NCI-H524 treated with DMSO at 0.1 percent for 48 hours (cell line): ENCODE measurements at places on chromosomes 3 and 15.

DNA sequence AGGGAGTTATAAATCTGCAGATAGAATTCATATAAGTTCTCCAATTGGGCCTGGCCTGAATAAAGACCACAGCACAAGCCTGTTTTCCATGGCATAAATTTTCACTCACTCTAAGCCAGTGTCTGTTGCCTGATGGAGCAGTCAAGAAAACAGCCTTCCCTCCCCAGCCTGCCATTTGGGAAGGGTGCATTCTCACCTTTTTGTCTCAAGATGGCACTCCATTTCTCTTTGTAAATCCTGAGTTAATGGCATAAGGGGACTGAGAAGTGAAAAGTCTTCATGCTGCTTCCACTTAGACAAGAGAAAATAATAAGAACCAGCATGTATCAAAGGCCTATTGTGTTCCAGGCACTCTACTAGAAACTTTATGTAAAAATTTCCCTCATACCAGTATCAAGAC, 115.6 kb upstream of the MANF start:
- no peak for DNase-seq

DNA sequence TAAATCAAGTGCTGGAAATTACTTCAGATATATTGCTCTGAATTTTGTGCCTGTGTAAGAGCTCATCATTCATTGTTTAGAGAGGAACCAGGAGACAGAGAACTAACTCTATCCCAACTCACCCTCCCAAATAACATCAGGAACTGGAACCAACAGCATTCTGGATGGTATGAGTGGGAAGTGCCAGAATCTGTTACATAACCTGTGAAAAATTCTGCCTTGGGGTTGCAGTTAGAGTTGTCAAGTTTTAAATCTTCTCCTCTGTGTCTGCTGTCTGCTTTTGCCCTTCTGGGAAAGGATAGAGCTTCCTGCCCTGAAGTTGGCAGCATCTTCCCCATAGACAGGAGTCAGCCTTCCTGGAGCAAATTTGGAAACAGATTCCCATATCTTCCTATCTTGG, 41.2 kb downstream of the TIMP4 start:
- DNase-seq, result no peak

DNA sequence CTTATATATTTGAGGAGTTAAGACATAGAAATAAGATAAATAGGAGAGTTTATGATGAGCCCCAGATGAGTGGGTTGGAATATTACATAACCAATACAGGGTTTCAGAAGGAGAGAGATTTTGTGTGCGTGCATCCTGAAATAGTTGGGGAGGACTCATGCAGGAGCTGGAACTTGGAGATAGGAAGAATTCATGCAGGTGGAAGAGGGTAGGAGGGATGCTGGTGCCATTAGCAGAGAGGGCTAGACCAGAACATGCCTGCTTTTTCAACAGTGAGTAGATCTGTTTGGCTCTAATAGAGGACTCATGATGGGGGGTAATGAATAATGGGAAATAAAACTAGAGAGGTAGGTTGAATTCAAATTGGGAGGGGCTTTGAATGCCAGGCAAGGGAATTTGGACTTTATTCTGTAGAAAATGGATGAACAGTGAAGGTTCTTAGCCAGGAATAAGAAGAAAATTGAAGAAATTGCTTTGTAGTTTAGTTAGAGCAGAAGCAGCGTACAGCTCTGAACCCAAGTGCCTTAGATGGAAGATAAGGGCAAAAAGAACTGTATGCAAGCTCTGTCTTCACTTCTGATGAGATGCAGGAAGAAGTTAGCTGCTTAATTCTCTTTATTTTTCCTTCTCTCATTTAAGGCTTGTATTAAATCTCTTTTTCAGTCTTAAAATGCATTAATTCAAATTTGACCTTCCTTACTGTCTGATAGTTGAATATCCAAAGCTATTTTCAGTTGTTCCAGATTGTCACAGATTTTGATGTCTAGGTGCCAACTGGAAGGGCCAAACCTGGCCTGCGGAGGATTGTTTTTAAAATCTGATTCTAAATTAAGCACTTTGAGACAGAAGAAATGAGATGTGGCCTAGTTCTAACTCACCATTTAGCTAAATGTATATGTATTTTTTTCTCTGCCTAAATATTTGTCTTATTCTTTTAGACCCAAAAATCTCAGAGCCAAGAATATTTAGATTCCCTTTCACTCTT, 86.3 kb downstream of the PPM1L start:
- no peak for DNase-seq

DNA sequence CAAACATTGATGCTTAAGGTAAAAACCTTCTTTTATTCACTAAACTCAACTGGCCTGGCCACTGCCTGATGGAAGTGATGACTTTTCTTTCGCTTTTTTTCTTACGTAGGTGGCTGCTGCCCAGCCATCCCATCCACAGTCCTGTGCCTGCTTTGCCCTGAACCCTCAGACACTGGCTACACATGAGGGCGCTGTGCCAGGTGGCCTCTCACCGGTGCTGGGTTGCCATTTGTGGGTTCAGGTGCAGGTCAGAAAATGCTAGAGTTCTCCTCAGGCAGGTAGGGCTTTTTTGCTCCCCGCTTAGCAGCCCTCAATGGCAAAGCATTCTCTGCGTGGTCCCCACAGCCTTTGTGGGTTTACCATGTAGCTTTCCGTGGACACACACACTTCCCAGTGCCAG, 88.3 kb upstream of the PRR23E start:
- DNase-seq, result no peak

DNA sequence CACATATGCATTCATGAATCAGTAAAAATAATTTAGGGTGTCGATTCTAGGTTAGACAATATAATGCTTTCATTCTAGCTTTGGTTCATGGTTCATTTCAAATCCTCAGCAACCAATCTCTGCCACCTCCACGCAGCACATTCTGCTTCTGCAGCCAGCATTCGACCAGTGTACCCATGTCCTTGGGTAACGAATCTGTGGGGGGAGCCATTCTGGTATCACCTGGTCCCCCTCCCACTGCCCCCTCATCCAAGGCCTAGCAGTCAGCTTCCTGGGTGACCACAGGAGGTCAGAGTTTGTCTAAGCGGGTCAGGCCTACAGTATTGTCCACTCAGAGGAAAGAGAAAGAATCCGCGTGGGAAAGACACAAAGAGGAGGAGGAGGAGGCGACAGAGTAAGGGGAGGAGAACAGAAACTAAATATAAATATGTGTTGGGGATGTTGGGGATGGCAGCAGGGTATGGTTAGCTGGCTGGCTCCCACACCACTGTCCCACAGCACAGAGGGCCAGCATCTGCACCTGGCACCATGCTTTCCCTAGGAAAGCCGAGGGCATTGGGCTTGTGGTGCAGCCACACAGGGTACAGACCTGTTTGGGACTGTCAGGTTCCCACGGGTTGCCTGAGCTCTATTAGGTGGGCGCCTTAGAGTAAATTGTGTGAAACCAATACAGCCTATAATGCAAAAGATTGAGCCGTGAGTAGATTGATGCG, 12.1 kb downstream of the PAK6 start:
- no peak for DNase-seq
